ENCODE measurements at places on chromosomes 4 and X.

DNA sequence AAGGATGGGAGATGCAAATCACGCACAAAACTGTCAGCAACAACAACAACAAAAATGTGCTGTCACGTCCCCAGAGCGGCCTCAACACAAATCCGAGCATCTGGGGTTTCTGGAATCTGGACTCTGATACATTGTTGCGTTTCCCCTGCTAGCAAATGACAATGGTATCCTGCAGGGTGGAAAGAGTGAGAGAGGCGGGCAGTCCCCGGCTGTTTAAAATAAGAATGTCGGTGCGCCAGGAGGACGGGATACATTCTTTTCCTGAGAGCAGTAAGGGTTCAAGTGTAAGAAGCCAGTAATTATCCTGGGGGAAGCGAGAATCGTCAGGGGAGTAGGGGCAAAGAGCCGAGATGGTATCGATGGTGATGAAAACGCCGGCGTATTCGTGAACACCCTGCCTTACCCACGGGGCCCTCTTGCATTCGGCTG, 310.2 kb downstream of the ASMT start:
- DNase-seq, result no peak

GRCh38 chr4:36215627-36216026, 28.7 kb downstream of the ARAP2 start:
- no peak for DNase-seq

GRCh38 chr4:156190615-156191014, 236.9 kb upstream of the CTSO start:
- DNase-seq, result no peak

DNA sequence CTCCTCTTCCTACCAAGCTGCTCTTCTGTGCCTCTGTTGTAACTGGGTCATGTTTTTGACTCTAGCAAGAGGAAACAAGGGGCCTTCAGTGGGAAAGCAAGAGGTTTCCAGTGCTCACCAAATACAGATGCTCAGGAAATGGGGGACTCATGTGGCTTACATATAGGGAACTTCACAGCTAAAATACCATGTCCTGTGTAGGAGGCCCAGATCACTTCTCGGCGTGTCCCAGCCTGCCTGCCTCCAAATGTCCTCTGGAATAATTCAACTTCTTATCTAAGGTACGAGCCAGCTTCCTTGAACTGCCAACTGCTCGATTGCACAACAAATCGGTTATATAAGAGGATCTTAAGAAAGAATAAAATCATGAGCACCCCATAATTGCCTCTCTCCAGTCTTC, 161.3 kb downstream of the KIT start:
- DNase-seq, result no peak

GRCh38 chrX:107894038-107894437, 68.4 kb downstream of the MID2 start:
- DNase-seq, result peak; percentile 51

- no peak for DNase-seq
Observed at GRCh38 chr4:152805071-152805650, 25.4 kb downstream of the ARFIP1 start.

DNA sequence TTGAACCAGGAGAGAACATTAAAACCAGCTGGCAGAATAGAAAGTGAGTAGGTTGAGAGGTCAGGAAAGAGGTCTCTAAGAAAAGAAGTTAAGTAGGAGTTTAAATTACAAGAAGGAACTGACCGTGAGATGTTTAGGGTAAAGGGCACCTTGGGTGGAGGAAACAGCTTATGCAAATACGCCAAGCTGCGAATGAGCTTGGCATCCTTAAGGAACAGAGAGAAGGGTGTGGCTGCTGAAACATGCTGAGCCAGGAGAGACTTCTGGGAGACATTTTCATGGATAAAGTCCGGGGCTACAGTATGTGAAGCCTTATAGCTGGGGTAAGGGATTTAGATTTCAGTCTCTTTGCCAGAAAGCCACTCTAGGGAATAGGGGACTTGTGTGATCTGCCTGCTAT, 249.1 kb downstream of the KCNIP4 start:
- no peak for DNase-seq

DNA sequence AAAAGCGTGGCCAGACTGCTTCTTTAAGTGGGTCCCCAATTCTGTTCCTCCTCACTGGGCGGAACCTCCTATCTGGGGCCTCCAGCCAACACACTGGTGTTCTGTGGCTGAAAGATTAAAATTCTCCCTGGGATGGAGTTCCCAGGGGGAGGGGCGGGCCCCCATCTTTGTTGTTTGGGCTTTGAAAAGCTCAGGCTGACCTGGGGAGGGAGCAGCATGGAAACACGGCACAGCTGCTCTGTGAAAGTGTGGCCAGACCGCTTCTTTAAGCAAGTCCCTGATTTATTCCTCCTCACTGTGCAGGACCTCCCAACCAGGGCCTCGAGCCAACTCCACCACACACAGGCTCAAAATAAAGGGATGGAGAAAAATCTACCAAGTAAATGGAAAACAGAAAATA, 219.5 kb downstream of the TMEM47 start:
- no peak for DNase-seq

GRCh38 chrX:39654183-39654925, 443.4 kb downstream of the BCOR start:
- no peak for DNase-seq

GRCh38 chr4:151940291-151940690, 179.5 kb upstream of the GATB start:
- no peak for DNase-seq

DNA sequence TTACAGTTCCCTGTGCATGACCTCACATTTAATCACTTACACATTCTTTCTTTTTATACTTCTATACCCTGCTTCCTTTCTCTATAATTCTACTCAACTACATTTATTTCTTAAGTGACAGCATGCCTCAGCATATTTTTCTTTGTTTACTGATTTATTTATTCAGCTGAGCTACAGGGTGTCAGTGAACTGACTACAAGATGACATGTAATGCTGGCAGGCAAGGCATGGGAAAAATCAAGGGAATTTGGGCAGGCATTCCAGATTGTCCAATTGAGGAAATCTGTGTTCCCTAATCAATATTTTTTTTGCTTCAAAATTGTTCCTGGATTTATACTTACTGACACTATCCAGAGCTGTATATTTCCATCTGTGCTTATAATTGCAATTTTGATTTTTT, 875.5 kb downstream of the C4orf33 start:
- DNase-seq, result no peak

DNA sequence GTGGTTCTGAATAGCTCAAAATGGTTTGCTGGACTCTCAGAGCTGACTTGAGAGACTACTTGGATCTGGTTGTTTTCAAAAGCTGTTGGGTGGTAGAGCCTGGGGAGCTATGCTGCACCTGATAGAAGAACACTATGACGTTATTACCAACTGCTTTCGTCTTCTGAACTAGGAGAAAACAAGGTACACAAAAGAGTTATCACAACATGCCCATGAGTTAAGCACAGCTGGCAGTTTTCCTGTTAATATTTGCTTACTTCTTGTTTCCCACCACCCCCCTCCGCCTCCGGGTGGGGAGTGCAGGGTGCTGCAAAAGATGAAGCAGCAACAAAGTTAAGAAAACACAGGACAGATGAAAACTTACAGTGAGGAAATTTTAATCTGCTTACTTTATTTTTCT, 69.1 kb downstream of the RASL11B start:
- no peak for DNase-seq

GRCh38 chrX:132292793-132293192, 73.5 kb upstream of the RAP2C start:
- no peak for DNase-seq

DNA sequence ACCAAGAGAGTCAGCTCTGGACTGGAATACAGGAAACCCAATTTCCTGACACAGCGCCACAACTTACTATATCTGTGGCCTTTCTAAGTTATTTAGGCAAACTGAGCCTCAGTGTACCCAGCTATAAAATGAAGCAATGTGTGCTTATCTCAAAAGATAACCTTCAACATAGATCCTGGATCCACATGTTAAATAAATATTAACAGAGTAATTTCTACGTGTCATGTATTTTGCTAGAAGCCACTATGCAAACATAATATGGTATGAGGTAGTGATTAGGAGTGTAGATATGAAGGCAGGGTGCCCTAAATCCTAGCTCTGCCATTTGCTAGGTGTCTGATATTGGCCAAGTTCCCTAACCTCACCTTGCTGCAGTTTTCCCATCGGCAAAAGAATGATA, 527.0 kb downstream of the RAB28 start:
- DNase-seq, result no peak

DNA sequence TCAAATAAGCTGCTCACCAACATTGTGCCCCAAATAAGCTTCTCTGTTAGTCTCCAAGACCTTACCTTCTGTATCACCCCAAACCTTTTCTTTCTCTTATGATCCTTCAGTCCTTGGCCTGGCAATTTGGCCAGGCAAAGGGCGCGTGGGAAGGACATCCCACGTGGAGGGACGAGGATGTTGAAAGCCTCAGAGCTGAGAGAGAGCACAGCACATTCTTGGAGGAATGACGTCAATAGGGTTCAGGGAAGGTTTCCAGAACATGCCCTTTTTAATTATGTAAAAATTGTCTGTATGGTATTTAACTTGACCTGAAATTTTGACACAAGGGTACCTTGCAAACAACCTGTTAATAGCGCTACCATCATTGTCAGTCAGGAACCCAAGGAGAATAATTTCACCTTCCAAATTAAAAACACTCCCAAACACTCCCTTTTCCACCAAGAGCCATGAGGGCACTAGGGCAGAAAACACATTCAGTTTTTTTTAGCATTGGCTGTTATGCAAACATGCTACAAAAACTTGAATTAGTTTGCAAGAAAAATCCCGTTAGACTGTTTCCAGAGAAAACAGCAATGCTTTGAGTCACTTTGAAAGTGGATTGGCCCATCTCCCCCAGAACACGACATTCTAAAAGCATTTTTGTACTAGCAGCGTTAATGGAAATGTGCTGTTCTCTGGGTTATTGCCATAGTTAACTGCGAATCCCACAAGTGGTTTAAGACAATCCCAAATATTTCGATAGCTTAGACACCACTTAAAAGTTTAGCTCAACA, 183.2 kb upstream of the PUDP start:
- no peak for DNase-seq

DNA sequence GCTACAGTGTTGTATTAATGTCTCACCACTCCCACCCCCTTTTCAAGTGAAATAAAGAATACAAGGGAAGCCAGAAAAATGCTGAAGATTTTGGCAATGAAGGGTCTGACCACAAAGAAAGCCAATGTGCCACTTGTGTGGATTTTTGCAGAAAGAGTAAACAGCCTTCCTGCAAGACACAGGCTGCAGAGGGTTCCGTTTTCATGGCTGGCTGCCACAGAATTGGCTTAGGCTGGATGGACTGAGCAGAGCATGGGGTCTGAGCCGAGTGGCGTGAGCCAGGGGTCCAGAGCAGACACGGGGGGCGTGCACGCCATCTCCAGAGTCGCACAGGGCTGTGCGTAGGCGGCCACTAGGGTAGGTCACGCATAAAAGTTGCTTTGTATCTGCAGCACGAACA, 69.2 kb downstream of the MTNR1A start:
- DNase-seq, result no peak

DNA sequence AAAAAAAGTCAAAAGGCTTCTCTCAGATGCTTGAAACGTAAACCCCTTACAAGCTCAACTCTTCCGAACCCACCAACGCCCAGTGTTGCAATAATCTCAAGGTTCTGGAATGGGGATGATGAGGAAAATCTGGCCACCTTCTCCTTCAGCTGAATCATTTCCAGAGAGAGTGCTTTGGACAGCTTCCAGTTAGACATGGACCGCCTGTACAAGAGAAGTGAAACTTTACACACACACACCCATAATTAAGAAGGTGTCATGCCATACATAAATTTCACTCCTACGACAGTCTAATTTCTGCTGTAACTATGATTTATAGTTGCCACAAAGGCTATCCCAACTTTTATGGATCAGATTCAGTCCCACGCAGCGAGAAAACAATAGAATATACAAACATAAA, 72.3 kb downstream of the PRKG2 start:
- no peak for DNase-seq

- DNase-seq, result no peak
Observed at GRCh38 chr4:138347561-138347960, 105.4 kb upstream of the SLC7A11 start.

DNA sequence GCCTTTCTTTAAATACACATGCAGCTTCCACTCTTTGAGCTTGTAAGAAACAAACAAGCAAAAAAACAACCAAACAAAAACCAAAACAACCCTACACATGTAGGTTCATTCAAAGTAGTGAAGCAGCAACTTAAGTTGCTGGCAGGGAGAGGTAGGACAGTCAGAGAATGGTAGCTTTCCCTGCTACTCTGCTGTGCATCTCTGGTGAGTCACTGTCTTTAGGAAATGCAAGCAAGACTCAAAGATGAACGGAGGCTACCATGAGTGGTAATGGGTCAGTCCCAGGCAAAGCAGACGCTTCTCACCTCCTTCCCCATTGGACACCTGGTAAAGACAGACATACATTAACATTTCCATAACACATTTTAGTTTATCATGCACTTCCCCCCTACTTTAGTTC, 43.2 kb downstream of the PGRMC2 start:
- DNase-seq, result no peak

DNA sequence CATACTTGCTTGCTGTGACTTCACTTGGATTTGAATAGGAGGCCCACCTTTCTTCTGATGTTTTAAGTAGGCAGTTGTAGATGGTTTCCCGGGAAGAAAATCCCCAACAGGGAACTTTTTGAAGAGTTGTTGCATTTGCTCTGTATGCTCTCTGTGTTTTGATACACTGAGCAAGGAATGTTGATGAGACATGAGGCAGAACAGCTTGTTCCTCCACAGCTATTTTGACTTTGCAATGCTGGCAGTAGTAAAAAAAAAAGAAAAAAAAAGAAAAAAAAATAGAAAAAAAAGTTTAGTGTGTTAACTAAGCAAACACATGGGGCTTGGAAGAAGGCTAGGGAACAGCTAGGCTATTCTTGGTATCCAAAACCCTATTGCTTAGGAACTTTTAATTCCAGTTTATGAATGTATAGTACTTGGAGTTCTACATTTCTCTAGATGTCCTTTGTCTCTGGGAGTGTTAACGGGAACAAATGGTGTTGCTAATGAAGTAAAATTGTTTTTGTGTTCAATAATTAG, 23.4 kb upstream of the PAQR3 start:
- DNase-seq, result no peak

DNA sequence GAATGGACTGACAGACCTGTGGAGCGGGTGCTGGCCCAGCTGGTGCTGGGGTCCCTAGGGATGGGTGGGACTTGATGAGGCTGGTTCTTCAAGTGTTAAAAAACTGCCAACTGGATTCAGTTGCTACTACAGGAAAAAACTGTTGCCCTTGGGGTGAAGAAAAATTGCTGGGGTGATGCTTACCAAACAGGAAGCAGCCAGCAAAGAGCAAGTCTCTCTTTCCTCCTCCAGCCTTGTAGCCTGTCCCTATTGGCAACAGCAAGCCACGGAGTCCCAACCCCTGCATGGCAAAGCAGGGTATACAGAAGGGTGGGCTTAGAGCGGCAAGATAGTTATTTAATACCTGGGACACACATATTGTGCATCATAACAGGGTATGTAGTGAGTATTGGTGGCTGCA, 60.1 kb upstream of the ATP8A1 start:
- no peak for DNase-seq

- DNase-seq, result no peak
Observed at GRCh38 chr4:16627999-16628398, 270.4 kb downstream of the LDB2 start.

DNA sequence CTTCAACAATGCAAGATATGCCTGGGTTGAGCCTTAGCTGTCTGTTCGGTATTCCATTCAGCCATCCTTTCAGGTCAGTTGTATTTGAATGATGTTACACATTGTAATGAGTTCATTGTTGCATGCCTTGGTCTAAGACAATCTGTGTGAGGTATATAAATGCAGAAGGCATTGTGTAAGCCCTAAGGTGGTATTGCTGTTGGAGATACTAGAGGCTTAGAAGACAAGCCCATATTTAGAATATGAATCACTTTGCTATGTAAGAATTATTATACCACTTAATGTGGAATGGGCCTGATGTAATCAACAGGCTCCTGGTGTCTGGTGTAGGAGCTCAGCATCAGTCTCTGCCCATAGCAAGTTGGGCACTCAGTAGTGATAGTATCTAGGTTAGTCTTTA, 473.4 kb upstream of the GNPDA2 start:
- no peak for DNase-seq

All from NCI-H748 treated with DMSO at 0.1 percent for 48 hours (cell line).